Retina (tissue), 1 donor: ENCODE measurements at places on chromosomes 4 and X.

GRCh38 chr4:7798178-7798995, 141.3 kb downstream of the AFAP1 start:
- DNase-seq: no peak

- DNase-seq: no peak
Observed at GRCh38 chr4:54727346-54727745, 69.6 kb downstream of the KIT start.

DNA sequence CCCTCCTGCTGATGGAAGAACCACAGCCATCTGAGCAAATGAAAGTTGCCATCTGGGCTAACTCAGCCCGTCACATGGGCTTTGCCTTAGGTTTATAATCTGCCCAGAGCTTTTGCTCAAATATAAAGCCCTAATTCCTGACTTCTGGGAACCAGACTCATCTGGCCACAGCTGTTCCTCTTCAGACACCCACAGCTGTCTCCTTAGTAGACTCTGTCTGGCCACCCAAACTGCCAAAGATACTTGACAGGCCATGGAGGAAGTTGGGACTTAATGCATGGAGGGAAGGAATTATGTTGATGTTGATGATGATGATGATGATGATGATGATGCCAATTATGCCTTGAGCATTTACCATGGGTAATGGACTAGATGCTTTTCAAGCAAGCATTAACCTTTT, 8.0 kb downstream of the LGI2 start:
- DNase-seq: no peak

- no peak for DNase-seq
Observed at GRCh38 chr4:110449947-110450346, 26.0 kb upstream of the ENPEP start.

DNA sequence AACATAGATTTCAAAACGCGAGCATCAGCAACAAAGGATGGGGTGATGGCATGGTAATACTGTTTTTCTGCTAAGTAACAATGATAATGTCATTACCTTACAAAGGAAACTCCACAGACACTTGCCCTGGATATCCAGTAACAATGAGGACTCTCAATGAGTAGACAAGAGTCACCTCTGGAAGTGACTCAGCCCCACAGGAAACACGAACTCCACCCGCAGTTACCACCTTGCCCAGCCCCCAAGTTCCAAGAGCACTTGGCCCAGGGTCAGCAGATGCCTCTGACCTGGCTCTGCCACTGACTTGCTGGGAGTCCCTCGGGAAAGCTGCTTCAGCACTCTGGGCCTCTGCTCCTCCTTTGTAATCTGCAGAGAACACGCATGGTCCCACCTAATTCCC, 110.3 kb upstream of the MAP3K15 start:
- no peak for DNase-seq

- DNase-seq: no peak
Observed at GRCh38 chr4:108400309-108400708, 220.1 kb upstream of the RPL34 start.

GRCh38 chr4:44984083-44984482, 257.7 kb upstream of the GNPDA2 start:
- no peak for DNase-seq

DNA sequence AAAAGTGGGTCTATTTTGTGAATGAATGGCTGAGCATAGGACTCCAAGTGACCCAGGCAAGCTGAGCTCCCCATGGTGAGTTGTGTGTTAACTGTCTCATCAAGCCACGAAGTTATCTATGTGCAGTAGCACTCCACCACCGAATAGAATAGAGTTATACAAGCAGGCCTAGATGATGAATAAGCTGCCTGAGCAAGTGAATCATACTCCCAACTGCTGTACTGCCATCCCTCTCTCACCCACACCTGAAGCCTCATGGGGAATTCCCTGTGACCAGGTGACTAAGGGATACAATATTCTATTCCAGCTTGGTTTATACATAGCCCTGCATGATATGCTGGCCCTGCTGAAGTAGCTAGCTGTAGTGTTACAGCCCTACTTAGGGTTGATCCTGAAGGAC, 38.7 kb downstream of the KDM5C start:
- no peak for DNase-seq

DNA sequence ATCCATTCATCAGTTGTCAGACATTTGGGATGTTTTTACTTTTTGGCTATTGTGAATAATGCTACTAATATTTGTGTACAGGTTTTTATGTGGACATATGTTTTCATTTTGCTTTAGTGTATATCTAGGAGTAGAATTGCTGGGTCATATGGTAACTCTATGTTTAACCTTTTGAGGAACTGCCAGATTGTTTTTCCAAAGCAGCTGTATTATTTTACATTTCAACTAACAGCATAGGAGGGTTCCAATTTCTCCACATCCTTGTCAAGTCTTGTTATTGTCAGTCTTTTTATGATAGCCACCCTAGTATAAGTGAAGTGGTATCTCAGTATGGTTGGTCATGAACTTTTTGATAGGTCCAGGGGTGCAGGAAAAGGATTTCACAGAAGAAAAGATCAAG, 114.5 kb upstream of the FAM9C start:
- no peak for DNase-seq

GRCh38 chr4:149985981-149986380, 92.3 kb upstream of the DCLK2 start:
- no peak for DNase-seq

DNA sequence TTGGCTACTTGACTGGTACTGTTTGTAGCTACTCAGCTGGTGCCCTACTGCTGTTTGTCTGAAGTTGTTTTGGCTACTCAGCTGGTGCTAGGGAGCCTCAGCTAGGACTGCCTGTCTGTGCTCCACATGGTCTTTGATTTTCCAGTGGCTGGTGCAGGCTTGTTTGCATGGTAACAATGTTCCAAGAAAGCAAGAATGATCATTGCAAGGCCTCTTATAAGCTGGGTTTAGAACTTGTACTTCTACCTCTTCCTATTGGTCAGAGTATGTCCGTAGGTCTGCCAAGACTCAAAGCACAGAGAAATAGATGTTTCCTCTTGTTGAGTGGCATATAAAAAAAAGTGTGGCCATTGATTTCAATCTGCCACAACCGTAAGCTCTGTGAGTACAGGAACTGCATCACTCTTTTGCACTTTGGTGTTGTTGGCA, 17.6 kb downstream of the NFKB1 start:
- no peak for DNase-seq

DNA sequence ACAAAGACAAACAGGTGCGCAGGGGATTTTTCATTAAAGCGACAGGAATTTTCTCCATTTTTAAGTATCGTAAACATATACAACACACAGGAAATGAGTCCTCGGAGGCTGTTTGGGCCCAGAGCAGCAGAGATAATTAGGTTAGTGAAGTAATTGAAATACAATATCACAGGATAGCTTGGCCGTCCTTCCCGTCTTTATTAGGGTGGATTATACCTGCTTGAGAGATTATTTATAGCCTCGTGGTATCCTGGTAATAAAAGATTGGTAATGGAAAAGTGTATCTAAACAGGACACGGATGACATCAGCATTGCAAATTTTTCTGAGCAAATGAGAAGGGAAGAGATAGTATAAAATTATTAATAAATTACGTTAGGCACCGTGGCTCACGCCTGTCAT, 68.2 kb downstream of the CRLF2 start:
- no peak for DNase-seq

DNA sequence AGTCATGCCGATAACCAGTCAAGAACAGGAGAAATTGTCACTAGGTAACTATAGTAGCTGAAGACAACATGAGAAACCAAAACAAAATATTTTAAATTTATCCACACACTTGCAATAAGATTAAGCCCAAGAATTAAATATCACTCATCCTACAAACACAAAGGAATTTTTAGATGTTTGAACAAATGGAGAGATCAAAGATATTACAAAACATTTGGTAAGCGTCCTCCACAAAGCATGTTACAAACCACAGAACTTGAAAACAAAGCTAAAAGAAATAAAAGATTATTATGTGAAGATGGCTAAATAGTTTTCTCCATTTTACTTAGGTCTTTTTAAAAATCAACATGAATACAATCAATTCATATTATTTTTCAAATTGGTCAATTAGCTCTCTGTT, 631.9 kb upstream of the INTU start:
- no peak for DNase-seq

DNA sequence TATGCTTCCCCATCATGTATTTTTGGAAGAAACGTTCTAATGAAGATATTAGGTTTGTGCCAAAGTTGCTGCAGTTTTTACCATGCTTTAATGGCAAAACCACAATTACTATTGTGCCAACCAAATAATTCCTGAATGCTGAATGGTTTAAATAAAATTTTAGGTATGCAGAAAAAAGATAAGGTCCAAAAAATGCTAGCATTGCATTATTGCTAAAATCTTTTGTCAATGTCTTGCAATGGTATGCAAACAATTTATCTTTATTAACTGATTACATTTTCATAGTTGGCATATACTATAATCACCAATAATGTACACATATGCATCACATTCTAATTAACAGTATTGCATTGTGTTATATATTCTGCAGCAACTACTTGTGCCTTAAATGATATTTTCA, 1657.4 kb upstream of the IGFBP7 start:
- no peak for DNase-seq

GRCh38 chrX:105451401-105451800, 230.9 kb upstream of the TEX13A start:
- DNase-seq: no peak

GRCh38 chr4:676871-677235, 2.5 kb downstream of the MYL5 start:
- DNase-seq: no peak

- DNase-seq: no peak
Observed at GRCh38 chrX:104351173-104351769, 96.5 kb upstream of the ESX1 start.

DNA sequence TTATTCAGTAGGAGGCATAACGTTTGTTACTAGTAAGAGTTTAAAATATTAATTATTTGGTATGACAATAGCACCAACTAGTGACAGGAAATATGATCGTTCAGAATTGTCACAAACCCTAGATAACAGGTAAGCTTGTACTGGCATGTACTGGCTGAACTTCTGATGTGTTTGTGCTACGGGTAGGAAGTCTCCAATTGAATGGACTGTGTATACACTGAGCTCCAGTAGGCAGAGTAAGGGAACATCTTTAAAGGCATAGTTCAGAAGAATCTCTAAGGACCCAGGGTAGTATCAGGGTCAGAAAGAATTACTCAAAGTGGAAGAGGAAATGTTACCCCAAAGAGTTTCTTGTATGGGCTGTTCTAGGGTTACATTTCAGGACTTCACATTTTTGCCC, 230.4 kb downstream of the EDA2R start:
- no peak for DNase-seq

DNA sequence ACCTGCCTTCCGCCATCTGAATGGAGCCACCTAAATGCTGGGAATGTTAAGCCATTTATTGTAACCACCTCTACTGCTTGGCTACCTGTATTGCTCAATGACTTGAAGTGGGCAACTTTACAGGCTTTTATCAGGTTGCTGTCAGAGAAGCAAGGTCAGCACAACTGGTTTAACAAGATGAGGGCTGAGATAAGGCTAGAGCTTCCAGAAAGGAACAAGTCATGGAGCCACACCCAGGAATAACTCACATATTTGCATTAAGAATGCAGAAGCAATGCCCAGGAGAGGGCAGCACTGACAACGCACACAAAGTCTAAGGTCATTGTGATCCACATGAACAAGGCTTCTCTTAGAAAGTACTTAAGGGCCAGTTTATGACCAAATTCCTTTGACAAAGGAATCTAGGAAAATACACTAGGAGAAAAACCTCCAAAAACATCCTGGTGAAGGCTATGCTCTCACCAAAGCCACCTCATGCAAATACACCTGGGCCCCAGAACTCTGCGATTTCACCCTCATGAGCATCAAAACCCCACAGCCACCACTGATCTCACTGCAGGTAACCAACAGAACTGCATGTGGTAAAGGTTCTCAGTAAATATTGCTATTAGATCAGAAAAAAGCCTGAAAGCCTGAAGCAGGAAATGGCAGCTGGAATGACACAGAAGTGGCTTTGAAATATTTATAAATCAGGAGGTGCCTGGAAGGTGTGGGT, 15.0 kb upstream of the STS start:
- peak; percentile 26 for DNase-seq

GRCh38 chr4:78684325-78685079, 91.6 kb upstream of the BMP2K start:
- no peak for DNase-seq

- DNase-seq: no peak
Observed at GRCh38 chrX:104342065-104342464, 87.3 kb upstream of the ESX1 start.

GRCh38 chr4:56764223-56764622, 57.3 kb downstream of the SPINK2 start:
- no peak for DNase-seq

DNA sequence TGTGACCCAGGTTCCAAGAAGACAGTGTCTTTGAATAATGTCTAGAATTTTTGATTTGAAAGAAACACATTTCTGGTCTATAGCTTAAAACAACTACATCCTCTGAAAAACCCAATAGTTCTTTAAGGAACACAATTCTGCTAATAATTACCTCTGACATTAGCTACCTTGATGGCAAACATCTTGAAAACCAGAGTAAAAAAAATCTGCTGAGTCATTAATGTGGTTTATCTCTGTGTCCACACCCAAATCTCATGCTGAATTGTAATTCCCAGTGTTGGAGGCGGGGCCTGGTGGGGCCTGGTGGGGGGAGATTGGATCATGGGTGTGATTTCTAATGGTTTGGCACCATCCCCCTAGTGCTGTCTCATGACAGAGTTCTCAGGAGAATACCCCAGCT, 1233.8 kb downstream of the NLGN4X start:
- no peak for DNase-seq

GRCh38 chr4:16617435-16617834, 281.0 kb downstream of the LDB2 start:
- DNase-seq: no peak

DNA sequence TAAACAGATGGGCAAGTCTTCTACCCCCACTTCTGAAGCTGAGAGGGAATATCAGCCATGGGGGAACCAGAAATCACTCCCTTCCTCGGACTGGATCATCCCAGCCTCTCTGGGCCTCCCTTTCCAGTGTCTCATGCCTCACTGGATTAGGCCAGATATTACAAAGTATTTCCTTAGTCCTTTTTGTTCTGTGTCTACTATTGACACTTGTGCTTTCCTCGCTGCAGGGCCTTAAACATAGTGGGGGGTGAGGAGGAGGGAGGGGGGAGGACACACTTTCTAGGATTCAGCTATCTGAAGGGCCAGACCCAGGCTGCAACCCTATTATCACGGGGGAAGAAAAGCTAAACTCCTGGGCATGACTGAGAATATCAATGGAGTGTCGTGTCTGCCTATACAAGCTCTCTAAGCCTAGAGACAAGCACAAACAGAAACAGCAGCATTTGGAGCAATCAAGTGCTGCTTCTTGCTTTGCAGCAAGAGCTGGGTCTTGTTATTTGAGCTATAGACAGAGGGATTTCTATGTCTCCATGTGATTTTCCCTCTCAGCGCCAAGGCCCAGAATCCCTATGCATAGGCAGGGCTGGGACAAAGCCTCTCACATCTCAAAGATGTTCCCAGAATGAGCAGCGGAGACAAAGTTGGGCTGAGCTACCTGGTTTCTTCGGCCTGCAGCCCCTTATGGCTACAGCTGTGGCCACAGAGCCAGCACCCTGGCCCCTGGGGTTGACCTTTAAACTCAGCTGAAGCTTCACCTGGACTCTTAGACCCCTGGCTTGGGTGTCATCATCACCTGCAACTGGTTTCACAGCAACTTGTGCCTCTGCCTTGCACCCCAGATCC, 20.2 kb downstream of the PJA1 start:
- no peak for DNase-seq
